ENCODE measurements at places on chromosomes 1 and 21.
A peak's percentile ranks its signal among the peaks of the same experiment; 100 is the strongest.

- DNase-seq: no peak
Measured at GRCh38 chr1:17272646-17273045, 23.7 kb downstream of the PADI3 start.

DNA sequence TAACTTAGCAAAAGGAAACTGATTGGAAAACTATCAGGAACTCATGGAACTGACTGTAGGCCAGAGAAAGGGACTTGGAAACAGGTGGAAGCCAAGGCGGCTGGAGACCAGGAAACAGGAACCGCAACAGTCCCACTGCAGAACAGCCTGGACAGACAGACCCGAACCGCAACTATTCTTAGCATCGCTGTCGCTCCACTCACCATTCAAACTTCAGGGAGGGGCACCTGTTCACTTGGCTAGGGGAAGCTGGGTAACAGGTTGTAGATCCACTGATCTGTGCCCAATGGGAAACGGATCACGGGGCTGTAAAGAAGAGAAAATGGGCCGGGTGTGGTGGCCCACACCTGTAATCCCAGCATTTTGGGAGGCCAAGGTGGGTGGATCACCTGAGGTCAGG, 61.9 kb downstream of the CLSTN1 start:
- DNase-seq: no peak

DNA sequence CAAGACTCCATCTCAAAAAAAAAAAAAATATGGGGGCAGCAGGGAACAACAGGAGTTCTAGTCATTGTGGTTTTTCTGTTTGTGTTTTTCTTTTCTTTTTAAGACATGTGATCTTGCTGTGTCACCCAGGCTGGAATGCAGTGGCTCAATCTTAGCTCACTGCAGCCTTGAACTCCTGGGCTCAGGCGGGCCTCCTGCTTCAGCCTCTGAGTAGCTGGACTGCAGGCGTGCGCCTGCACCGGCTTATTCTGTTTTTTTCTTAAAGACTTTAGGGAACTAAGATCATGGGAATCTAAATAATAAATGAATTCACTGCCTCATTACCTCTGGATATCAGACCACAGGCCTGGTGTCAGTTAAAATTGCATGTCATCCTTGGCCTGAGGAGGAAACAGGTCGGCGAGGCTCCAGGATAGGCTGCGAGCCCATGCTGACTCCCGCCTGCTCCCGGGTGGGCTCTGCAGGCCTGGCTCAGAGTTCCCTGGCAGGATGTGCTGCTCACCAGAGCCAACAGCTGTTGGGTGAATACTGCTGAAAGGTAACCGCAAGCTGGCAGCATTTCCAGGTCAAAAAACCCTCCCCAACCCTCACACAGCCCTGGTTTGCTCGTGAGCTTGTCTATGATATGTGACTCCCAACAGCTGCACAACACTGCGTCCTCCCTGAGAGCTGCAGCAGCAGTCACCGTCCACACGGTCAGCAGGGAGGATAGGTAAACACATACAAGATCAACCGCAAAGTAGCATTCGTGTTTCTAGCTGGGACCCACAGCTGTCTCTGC, 58.1 kb downstream of the SCCPDH start:
- DNase-seq: no peak

DNA sequence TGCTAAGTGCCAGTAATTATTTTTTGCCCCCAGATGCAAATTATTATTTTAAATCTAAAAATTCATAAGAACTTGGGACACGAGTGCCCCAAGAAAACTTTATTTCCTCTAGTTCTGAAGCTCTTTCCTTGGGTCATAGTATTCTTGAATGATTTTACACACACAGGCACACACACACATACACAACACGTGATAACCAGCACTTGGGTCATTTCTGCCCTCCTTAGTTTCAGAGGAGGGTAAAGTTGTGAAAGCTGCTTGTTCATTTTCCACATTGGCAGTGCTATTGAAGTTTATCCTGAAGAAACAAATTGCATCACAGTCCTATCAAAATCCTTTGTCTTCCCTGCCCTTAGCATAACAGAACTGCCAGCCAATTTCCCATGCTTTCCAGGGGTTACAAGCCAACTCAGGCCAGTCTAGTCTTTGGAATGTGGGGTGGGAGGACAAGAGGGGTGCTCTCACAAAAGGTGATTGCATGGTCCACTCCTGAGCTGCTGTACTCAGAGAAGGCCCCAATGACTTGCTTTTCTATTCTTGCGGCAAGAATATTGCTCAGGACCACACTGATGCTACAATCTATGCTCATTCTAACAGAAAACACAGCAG, 98.5 kb upstream of the POGK start:
- DNase-seq: no peak

DNA sequence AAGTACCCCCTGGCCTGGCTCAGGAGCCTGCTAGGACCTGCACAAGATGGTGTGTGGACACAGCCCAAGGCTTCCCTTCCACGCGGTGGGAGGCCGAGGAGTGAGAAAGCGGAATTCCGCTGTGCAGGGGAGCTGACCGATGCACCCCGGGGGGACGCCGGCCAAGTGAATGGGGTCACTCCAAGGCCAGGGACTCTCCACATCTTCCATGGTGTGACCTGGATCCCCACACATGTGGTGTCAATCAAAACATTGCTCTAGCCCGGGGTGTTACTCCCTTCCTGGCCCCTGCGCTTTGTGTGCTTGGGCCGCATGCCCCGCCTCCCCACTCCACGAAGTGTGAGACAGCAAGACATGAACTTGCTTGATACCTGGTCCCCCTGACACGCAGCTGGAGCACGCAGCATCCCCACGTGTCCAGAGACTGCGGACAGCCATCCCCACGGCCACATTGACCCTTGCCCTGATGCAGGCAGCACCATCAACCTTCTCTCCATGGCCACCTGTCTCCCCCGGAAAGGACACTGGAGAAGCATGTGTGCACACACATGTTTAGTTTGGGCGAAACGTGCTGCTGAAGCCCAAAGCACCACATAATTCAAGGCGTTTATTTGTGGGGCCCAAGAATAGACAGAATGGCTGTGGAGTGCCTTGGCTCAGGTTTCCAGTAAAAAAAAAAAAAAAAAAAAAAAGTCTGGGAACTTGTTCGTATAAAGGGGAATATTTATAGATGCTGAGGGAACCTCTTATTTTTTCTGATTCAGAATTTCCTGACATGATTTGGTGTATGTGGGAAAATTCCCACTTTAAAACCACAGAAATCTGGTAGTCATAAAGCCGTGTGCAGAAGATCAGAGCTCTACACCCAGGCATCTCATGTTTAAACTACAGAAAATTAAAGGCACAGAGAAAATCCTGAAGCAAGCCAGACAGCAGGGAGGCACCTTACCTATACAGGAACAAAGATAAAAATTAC, 171.7 kb downstream of the HUNK start:
- no peak for DNase-seq

GRCh38 chr1:33250724-33251123, 5.6 kb upstream of the ZNF362 start:
- no peak for DNase-seq

GRCh38 chr1:196856053-196856452, 31.8 kb upstream of the CFHR4 start:
- no peak for DNase-seq

DNA sequence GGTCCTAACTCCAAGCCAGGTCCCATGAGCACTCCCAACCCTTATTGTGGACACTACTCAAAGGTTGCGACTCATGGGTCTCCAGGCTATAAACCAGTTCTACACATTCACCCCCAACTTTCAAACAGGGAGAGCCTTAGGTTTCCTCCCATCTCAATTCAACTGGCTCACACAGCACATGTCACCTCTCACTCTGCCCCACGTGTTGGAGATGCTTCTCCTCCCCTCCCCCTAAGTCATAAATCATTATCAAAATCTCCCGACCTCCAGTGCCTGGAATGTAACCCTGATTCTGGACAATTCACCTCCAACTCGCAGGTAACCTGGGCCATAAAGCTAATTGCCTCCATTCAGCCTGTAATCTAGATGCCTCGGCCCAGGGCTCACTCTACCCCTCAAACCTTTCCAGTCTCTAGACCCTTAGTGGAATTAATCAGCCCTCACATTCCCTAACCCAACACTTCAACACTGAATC, 595 bp downstream of the AK2 start:
- DNase-seq: no peak

- DNase-seq: no peak
Measured at GRCh38 chr1:19483691-19484090, 1.6 kb downstream of the CAPZB start.

DNA sequence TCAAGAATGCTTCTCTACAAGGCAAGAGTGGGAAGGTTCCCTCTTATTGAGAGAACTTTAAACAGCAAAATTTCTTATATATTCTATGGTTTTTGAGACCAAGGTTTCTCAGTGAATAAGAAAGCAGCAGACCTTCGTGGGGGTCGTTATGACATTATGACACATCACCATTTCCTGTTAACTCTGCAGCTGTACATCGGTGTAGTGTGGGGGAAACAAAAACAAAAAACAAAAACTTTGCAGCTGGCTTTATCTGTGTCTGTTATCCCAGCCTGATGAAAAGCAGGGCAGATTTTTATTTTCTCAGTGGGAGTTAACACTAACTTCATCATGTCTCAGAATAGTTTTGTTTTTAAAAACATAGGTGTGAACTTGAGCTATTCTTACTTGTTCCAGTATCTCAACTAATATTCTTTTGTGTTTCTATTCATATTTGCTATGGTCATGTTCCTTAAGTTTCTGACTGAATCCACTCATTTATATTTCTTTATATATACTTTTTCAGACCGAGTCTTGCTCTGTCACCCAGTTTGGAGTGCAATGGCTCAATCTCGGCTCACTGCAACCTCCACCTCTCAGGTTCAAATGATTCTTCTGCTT, 2.1 kb downstream of the SDE2 start:
- no peak for DNase-seq

DNA sequence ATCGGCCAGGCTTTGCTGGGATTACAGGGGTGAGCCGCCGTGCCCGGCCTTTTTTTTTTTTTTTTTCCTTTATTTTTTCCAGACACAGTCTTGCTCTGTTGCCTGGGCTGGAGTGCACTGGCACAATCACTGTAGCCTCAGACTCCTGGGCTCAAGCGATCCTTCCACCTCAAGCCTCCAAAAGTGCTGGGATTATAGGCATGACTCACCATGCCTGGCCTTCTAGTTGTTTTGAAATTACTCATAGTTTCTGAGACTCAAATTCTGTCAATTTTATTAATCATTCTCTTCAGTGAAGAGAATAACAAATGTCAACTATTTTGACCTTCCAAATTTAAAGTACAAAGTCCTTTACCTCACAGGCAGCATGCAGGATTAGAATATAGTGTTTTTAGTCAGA, 374.5 kb downstream of the PLA2G4A start:
- DNase-seq: no peak

DNA sequence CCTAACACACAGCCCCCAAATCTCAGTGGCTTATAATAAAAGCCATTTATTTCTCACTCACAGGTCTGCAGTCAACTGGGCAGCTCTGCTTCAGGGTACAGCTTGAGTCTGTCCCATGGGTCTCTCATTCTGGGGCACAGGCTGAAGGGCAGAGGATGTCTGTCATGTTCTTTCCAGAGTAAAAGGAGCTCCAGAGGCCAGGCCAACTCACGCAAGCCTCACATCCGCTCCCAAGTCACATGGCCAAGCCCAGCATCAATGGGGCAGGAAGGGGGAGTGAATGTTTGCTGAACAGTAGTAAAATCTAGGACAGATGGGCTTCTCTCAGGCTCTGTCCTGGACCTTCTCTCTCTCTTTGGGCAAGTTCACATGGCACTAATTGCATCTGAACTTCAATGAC, 7.1 kb upstream of the SSBP3 start:
- DNase-seq: peak; percentile 29

DNA sequence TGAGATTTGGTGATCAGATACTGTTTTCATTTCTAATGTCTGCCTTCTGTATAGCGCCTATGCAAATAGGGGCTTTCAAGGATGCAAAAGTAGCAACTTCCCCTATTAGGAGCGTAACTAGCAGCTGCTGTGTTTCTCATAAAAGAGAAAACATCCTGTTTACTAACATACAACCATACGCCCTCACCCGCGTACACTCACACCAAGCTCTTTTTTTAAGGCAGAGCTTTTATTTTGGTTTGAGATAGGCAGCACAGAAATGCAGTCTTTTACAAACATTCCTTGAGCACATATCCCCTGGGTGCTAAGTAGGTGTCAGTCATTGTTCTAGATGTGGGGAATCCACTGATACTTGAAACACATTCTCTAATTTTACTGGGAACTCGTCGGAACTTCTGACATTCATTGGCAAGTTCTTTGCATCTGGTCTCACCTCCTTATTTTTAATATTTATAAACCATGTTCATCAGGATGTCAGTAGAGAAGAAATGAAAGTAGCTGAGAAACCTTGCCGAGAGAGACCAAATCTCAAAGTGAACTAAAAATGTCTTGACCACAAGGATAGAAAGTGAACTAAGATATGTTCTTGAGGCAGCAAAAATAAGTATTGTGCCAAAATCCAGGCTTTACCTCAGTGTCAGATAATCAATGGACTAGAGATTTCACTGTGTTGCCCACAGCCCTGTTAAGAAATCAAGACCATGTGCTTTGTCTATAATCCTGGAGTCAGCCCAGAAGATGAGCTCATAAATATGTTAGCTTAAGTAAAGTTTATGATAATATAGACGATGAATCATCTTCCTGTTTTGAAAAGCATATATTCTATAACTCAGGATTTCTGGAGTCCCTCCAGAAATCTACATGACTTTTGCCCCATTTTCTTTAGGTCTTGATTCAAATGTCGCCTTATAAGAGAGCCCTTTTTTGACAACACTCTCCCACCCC, 350.9 kb downstream of the ST6GALNAC3 start:
- no peak for DNase-seq

GRCh38 chr1:115215703-115216521, 122.1 kb downstream of the NGF start:
- DNase-seq: no peak

- no peak for DNase-seq
Measured at GRCh38 chr1:43651188-43651587, 1.2 kb downstream of the KDM4A start.

DNA sequence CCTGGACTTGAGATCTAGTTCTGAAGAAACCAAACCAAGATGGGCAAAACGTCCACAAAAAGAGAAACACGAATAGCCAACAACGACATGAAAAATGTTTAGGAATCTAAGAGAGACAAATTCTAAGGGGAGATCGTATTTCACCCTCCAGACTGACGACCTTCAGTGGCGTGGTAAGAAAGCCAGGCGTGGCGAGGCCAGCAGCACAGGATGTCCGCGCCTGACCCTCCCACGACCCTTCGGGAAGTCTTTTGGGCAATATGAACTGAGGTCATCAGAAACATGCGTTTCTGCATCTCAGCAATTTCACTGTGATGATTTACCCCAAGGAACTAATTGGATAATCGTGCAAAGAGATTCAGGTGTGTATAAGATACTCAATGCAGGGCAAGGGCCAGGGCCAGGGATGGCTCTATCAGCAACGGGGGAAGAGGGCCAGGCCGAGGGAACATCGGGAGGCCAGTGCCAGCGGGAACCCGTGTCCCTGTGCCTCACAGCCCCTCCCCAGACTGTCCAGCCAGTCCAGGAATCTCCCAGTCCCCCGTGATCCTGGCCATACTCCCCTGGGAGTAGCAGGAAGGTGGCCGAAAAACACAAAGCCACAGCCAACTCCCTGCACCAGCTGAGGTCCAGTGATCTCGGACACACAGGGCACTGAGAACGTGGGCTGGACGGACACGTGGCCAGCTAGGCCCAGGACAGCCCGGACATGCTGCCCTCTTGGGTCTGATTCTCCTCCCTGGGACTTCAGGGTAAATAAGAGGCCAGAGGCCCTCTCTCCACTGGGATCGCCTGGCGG, 53.6 kb upstream of the ADARB1 start:
- DNase-seq: no peak

GRCh38 chr1:51372561-51372960, 42.2 kb upstream of the TTC39A start:
- no peak for DNase-seq

GRCh38 chr1:232868793-232869491, 63.7 kb downstream of the MAP10 start:
- no peak for DNase-seq

- DNase-seq: no peak
Measured at GRCh38 chr1:224267925-224268324, 62.0 kb downstream of the NVL start.
